ENCODE measurements at places on chromosomes 16 and 17. TPM values are rescaled to one million over a fixed set of nuclear protein-coding genes. Genes with fewer than 3 reads are reported as not detected.

DNA sequence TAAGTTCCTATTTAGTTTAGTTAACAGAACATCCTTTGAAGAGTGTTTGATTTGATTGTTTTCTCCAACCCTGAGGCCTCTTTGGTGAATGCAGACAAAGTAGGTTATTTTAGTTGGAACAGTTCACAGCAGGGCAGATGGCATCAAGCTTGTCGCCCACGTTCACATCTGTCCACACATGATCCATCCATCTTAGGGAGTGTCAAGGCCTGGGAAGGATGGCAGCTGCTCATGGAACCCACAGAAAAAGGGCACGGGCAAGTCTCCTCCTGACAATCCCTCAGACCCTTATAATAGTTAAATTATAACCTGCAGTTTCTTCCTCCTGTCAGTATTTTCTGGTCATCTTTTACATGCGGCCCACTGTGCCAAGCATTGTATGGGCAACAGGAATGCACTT lies 60.2 kb downstream of the KNOP1 start:
- no peak for DNase-seq

- DNase-seq: no peak
Observed at GRCh38 chr17:59331929-59332748, 684 bp downstream of the YPEL2 start.

GRCh38 chr16:75420987-75421819 lies 12.1 kb downstream of the CFDP1 start:
- DNase-seq: peak; percentile 54

- no peak for DNase-seq
Observed at GRCh38 chr17:58141505-58141904, 6.7 kb upstream of the OR4D1 start.

- DNase-seq: no peak
Observed at GRCh38 chr16:59411961-59412841, 678.1 kb upstream of the GOT2 start.

DNA sequence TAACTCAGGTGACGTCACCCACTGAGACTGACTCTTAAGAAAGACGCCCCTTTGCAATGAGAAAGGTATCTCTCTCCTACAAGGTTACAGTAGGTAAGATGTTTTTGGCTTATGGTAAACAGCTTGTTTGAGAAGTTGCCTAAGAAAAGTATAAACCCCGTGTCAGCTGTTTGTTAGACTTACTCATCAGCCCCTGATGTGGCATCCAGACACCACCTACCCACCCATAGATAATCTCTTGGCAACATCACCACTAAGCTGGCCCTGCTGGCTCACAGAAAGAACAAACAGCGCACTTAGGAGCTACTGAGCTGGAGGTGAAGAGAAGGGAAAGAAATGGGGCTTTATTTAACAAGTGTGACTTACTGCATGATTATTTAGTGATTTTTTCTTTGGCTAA lies 121.0 kb downstream of the PARN start:
- no peak for DNase-seq

DNA sequence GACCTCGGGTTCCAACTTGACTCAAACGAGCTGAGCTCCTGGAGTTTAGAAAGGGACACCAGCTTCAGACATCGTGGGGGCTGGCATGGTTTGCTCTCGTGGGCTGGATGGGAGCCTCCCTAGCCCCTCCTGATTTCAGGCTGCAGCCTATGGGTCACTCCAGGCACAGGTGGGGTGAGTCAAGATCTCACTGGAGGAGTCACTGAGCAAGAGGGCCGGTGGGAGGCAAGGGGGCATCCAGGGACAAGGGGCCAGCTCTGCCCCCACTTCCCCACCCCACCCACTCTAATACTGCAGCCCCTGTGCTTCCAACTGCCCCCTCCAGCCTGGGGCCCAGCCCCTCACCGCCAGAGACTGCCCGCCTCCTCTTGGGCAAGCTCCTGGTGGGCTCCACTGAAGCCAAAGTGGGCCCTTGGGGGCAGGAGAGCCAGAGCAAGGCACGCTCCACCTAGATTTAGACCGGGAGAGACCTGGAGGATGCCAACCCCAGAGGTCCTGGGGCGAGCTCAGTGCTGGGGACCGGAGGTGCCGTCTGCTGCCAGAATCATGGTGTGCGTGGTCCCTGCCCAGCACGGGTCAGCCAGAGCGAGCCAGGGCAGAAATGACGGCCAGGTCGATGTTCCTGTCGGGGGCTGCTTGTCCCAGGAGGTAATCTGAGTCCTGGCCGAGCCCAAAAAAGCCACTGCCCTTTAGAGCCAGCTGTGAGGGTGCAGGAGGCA lies 6.4 kb downstream of the SLC16A3 start:
- no peak for DNase-seq

GRCh38 chr17:39018267-39019134 lies 51.3 kb upstream of the FBXO47 start:
- DNase-seq: no peak

DNA sequence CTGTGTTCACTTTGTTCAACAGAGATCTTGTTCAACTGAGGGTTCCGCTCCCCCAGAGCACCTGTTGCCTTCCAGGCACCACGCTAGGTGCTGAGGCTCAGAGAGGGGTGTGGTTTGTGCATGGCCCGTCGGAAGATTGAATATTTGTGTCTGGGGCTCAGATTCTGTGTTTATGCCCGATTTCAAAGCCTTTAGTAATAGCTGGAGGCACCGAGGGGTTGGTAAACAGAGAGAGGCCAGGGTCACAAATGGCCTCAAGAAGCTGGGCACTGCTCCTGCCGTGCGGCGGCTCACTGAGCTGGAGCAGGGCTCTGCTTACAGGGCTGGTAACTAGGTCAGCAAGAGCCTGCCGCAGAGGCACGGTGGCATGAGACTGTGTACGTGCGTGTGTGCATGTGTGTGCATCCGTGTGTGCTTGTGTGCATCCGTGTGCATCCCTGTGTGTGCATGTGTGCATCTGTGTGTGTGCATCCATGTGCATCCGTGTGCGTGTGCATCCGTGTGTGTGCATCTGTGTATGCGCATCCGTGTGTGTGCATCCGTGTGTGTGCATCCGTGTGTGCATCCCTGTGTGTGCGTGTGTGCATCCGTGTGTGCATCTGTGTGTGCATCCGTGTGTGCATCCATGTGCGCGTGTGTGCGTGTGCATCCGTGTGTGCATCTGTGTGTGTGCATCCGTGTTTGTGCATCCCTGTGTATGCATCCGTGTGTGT lies 5.4 kb downstream of the ITGAE start:
- DNase-seq: no peak

DNA sequence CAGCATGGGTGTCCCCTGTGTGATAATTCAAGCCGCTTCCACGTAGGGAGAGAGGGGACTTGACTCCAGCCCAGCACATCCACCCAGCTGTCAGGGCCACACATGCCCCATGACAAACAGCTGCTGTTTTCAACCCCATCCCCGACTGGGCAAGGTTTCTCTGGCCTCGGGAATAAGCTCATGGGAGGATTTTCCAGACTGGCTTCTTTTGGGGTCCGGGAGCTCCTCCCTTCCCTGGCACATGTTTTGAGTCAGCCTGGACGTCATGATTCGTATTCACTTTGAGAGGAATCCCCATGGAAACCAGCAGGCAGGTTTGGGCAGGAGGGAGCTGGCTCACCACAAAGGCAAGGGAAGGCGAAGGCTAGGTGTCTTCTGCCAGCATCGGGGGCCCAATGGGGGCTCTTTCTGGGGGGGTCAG lies 156.4 kb downstream of the CMIP start:
- DNase-seq: no peak

- no peak for DNase-seq
Observed at GRCh38 chr16:57556941-57557541, 14.6 kb downstream of the ADGRG5 start.

GRCh38 chr17:8041249-8041928 lies 2.5 kb downstream of the ALOX15B start:
- no peak for DNase-seq

DNA sequence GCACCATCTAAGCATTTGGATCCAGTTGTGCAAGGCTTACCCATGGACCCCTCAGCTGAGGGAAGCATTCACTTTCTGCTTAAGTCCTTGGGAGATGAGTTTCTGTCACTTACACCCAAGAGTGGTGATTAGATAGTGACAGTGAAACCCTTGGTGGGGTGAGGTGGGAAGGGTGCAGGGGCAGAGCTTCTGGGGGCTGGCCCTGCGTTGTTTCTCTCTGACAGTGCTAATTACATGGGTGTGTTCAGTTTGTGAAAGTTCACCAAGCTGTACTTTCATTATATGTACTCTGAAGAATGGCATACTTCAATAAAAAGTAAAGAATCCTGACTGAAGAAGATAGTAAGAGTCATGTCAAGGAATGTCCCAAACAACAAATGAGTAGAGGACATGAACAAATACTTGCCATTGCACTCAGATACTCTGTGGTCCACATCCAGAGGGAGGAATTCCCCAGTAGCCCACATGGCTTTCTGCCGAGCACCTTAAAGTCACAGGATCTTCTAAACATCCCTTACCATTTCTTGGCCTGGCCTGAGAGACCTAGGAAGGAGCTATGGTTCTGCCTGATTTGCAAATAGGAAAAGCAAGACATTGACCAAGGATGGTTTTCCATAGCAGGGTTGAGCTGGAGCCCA lies 8.4 kb downstream of the CHST6 start:
- no peak for DNase-seq

GRCh38 chr17:50062293-50063243 lies 6.7 kb downstream of the ITGA3 start:
- no peak for DNase-seq

- DNase-seq: no peak
Observed at GRCh38 chr17:43595466-43595865, 49.3 kb upstream of the ETV4 start.

- no peak for DNase-seq
Observed at GRCh38 chr17:51768706-51769105, 389.8 kb downstream of the CA10 start.

DNA sequence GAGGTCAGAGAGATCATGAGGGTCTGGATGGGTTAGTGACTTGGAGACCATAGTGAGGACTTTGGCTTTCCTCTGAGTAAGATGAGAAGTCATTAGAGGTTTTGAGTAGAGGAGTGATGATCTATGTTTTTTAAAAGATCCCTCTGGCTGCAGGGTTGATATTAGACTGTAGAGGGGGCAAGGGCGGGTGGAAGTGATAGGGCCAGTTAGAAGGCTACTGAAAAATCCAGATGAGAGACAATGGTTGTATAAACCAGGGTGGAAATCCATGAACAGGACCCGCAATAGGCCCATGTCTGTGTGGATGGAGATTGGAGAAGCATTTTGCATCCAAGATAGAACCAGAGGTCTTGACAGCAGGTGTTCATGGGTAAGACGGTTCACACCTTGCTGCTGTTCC lies 9.8 kb downstream of the ITGAL start:
- no peak for DNase-seq

- DNase-seq: no peak
Observed at GRCh38 chr17:76553178-76553908, 13.5 kb downstream of the PRCD start.

DNA sequence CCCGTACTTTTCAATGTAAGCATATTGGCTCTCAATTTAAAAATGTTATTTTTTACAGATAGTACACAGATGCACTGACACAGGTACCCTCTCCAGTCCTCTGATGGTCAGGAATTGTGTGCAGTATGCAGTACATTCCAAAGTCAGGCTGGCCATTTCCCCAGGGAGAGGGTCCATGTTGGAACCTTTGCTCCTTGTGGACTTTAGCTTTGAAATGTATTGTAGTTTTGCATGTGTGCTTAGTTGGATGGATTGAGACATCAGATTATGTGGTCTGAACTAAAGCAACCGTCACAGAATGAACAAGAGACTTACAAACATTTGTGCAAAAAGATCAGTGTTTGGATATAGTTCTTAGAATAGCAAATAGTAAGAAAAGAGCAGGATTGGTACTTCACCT lies 381.1 kb downstream of the WWOX start:
- no peak for DNase-seq

DNA sequence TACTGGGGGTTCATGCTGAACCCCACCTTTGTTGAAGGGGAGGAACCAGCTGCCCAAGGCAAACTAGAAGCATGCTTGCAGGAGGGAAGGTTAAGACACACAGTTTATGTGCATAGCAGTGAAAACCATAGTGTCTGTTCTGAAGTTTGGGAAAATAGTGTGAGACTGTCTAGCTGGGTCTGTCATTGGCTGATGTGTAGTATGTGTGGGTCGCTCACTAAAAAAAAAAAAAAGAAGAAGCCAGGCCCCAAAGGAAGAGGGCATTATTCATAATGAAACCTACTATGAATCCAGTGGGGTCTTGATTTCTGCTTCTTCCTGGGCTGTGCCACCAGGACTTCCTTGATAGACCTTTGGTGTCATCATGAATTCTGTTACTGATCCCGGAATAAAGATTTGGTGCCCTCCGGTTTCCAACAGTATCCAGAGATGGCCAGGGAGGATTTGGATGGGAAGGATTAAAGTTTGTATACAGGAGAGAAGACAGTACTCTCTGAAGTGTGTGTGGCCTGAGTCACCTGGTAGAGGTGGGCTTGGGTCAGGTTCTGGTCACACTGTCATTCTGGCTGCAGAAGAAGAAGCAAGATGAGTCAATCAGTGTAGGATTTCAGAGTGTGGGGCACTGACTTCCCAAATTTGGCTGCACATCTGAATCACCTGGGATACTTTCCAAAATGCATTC lies 220.3 kb downstream of the PRKCA start:
- no peak for DNase-seq

- DNase-seq: no peak
Observed at GRCh38 chr17:1493291-1493980, 950 bp upstream of the MYO1C start.

The AXIN2 gene
- 20.3 TPM for polyA plus RNA-seq

The LGALS9C gene
- 0.18 TPM for polyA plus RNA-seq

The ATXN1L gene
- polyA plus RNA-seq: 36.6 TPM

The CCL16 gene
- polyA plus RNA-seq: 0.14 TPM

The RASL10B gene
- polyA plus RNA-seq: 11.2 TPM

Data from right renal cortex interstitium (tissue), 3 donors.